SHP77 treated with DMSO at 0.1 percent for 48 hours (cell line): ENCODE measurements at places on chromosomes 11 and 22.

DNA sequence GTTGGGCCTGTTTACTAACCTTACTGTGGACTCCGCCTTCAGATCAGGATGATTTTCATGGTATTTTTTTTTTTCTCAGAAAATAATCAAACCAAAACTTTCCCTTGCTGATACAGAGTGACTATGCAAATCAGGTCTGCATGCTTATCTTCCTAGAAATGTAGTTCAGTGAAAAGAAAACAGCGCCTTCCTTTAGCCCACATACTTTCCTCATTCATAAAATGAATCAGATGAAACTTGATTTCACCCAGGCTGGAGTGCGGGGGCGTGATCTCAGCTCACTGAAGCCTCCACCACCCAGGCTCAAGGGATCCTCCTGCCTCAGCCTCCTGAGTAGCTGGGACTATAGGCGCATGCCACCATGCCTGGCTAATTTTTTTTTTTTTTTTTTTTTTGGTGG, 26.0 kb downstream of the ZNRF3 start:
- no peak for DNase-seq

DNA sequence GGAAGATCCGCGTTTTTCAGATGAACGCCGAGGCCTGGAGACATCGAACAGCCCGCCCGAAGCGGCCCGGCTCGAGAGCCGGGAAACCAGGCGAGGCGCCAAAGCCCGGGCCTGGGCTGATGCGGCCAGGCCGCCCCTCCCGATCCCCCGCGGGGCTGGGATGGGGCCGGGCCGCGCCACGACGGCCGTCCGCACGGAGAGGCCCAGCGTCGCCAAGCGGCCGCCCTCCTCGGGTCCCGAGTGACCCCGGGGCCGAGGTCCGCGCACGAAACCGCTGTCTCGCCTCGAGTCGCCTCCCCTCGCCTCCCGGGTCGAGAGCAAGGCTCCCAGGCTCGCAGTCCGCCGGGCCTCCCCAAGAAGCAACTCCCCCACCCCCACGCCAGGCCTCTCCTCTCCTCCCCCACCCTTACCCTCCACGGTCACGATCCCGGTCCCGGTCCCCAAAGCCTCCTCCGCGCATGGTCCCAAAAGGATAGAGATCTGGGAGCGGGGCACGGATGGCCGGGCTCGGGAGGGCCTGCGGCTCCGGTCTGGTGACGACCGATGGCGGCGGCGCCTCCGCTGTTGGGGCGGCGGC, 482 bp downstream of the DDX17 start:
- peak; percentile 23 for DNase-seq

DNA sequence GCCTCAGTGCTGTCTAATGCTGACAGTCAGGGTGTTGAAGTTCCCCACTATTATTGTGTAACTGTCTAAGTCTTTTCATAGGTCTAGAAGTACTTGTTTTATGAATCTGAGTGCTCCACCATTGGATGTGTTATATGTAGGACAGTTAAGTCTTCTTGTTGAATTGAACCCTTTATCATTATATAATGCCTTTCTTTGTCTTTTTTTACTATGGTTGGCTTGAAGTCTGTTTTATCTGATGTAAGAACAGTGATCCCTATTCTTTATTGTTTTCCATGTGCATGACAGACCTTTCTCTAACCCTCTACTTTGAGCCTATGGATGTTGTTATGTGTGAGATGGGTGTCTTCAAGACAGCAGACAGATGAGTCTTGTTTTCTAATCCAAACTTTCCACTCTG, 107.8 kb upstream of the C11orf58 start:
- no peak for DNase-seq

DNA sequence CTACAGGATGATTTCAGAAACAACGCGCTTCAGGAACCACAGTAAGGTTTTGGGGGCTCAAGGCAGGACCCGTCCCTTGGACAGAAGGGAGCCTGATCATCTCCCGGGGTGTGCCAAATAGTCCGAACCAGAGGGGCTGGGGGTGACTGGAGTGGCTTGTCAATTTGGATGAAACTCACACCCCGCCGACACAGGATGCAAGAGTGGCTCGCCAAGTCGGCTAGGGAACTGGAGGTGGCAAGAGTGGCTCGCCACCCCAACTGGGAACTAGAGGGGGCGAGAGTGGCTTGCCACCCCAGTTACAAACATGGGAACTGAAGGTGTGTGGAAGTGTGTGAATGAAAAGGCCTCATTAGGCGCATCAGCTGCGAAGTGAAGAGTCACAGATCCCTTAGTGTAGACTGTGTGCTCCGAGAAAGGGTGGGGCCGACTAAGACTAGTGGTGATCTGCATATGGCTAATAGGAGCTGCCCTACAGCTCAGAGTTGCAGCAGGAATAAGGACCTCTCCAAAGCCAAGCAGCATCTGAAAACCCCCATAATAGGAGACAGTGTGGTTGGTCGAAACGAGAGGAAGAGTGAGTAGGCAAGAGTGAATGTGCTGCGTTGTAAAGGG, 26.6 kb upstream of the CPT1A start:
- DNase-seq, result no peak

GRCh38 chr11:24697522-24698111, 200.8 kb downstream of the LUZP2 start:
- DNase-seq, result no peak
